ENCODE measurements at places on chromosomes 7 and 10. TPM values are rescaled to one million over a fixed set of nuclear protein-coding genes. Genes with fewer than 3 reads are reported as not detected.

DNA sequence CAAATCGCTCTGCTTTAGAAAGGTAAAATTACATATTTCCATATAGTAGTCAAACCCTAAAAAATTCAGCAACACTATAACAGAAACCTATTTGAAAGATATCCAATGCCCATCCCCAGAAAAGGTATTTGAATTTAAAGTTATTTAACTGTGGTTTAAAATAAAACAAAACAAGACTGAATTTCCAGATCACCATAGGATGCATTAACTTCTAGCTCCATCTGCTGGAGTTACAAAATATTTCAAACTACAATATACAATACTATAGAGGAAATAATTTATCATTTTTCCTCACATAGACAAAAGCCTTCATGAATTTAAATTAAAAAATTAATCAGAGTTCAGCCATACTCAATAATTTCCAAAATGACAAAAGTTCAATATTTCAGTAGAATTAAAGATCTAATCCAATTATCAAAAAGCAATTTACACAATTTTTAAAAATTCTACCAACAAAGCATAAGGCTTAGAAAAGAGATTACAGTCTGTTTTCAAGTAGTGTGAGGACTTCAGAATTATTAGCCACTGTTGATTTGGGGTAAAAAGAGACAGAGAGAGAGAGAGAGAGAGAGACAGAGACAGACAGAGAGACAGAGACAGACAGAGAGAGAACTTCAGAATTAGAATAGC, 75.9 kb downstream of the LMBR1 start:
- no peak for DNase-seq

Gene TAS2R38
- not detected for polyA plus RNA-seq

Gene LIPK
- polyA plus RNA-seq, result not detected

- DNase-seq, result no peak
Measured at GRCh38 chr7:95097291-95097690, 189.9 kb downstream of the PPP1R9A start.

DNA sequence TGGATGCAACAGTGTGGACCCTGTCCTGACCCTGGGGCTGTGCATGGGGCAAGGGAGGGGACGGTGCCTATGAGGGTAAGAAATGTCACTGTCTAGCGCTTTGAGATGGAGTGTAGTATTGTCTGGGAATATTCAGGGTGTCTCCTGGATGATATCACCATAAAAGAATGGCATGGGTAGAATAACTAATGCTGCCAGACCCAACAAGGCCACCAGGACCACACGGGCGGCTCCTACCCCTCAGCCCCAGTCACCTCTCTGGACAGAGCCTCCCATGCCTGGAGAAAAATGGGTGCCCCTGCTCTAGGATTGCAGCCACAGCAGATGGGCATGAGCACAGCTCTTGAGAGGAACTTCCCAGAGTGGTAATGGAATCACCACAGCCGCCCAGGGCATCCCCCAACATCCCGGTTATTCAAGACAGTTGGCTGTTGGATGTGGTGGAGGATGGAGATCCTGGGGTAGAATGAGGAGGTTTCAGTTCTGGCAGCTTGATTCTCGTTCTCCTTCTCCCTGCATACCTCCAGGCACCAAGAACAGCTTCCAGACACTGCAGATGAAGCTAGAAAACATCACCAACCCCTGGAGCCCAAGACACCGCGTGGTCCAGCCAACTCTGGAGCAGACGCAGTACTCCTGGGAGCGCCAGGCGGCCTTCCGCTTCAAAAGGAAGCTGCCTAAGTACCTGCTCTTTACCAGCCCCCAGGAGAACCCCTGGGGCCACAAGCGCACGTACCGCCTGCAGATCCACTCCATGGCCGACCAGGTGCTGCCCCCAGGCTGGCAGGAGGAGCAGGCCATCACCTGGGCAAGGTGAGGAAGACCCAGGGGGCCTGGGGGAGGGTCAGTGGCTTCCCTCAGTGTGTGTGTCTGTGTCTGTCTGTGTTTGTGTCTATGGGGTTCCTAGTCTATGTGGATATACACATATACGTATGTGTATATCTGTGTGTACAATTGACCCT, 6.2 kb downstream of the AOC1 start:
- no peak for DNase-seq

GRCh38 chr10:102431452-102432124, 786 bp downstream of the CUEDC2 start:
- no peak for DNase-seq

- DNase-seq, result no peak
Measured at GRCh38 chr7:776992-777727, 50.1 kb upstream of the PRKAR1B start.

Gene PDSS1
- 19.7 TPM for polyA plus RNA-seq

DNA sequence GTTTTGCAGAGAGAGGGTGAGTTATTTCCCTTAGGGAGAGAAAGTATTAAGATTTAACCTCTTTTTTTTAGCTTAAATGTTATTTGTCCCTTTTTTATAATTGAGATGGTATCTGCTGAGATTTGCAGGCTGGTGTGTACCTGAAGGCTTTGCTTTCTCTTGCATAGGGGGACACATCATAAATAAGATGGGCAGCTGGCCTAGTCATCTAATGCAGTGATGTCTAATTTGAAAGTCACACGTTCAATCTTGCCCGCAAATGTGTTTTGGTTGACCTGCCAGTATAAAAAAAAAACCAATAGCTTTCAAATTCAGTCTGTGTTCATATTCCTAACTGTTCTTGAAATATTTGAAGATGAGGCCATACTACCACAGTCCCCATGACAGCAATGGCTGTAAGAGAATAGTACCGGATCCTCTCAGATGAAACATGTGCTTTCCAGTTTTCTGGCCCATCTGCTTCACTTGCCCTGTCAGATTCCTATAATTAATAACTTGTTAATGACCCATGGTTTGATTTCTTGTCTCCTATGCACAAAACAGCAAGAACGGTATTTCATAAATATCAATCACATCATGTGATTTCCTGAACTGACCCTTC, 914.2 kb downstream of the IPMK start:
- no peak for DNase-seq

Gene SH2B2
- 0.48 TPM for polyA plus RNA-seq

DNA sequence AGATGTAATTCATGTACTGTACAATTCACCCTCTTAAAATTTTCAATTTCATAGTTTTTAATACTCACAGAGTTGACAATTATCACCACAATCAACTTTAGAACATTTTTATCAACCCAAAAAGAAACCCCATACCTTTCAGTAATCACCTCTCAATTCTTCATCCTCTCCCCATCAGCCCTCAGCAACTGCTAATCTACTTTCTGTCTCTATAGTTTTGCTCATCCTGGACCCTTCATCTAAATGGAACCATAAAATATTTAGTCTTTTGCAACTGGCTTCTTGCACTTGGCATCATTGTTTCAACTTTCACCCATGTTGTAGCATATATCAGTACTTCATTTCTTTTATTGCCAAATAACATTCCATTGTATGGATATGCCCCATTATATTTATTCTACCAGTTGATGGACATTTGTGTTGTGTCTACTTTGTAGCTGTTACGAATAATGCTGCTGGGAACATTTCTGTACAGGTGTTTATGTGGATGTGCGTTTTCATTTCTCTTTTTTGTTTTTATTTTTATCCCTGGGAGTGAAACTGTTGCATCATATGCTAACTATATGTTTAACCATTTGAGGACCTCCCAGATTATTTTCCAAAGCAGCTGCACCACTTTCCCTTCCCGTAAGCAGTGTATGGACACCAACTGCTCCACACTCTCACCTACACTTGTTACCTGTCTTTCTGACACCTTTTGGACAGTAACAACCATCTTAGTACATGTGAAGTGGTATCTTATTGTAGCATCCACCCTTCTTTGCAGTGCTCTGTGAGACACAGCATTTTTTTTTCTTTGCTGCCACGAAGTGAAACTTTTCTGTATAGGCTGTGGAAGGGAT, 65.4 kb upstream of the APBB1IP start:
- DNase-seq, result no peak

DNA sequence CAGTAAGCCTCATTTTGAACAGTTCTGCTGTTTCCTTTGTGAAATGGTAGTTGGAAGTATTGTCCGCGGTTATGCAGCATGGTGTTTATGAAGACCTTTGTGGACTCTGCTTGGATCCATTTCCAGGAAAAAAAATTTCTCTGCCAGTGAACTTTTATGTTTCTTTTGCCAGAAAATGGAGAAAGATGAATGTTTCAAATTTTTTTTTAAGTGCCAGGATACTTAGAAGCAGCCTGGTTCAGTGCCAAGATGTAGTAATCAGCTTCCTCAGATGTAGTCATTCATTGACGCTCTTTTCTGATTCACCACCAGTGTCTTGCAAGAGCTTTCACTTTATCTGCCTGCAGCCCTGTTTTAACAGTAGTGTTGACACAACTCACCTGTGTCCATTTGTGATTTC, 258.2 kb downstream of the SDK1 start:
- peak; percentile 70 for DNase-seq

Gene GPR26
- not detected for polyA plus RNA-seq

- no peak for DNase-seq
Measured at GRCh38 chr10:71314694-71315225, 4.3 kb upstream of the SLC29A3 start.

Gene EN2
- polyA plus RNA-seq, result not detected

DNA sequence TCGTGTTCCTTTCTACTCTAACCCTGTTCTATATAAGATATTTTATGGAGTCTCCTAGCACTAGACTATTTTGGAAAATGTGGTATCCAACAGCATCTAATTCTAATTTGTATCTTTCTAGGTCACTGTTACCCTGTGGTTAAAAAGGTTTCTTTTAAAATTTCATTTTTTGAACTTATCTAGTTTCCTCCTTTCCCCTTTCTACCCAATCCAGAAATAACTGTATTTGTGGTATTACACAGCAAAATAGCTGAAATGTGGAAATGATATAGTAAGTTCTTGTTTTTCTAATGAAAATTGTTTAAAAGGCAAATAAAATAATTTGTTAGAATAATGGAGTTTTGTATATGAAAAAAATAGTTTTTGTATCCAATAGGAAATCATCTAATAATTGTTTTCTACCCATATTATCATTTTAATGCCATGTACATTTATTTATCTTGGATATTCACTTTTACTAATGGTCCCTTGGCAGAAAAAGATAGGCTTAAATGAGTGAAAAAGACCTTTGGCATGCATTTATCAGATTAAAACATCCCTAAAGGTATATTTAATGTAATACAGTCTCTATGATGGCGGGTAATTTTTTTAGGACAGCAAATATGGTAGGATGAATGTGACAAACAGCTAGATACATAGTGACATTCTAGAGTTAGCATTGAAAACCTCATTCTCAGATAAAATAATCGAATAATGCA, 175.5 kb upstream of the PLXDC2 start:
- DNase-seq, result no peak

- DNase-seq, result peak; percentile 15
Measured at GRCh38 chr10:125629758-125630376, 53.1 kb downstream of the TEX36 start.

Gene SPAG6
- polyA plus RNA-seq, result not detected

Gene CLEC5A
- not detected for polyA plus RNA-seq

Gene ZEB1
- polyA plus RNA-seq, result 0.02 TPM

DNA sequence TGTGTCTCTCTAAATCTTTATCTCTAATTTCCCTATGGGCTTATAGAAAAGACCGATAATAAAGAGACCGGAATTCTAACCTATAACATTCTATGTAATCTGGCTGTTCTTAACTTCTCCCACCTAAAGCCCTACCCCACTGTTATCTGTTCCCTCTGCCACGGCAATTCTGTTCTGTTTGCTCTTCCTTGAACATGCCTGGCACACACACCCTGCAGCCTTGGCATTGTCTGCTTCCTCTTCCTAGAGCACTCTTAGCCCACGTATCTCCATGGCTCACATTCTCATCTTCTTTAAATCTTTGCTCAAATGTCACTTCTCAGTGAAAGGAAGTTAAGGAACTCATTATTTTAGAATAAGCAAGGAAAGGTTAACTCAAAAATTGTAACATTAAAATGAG, 309.2 kb downstream of the GPR158 start:
- DNase-seq, result no peak

- DNase-seq, result no peak
Measured at GRCh38 chr7:47472444-47473157, 109.3 kb downstream of the TNS3 start.

GRCh38 chr10:42609872-42610271, 28.5 kb downstream of the ZNF33B start:
- no peak for DNase-seq

DNA sequence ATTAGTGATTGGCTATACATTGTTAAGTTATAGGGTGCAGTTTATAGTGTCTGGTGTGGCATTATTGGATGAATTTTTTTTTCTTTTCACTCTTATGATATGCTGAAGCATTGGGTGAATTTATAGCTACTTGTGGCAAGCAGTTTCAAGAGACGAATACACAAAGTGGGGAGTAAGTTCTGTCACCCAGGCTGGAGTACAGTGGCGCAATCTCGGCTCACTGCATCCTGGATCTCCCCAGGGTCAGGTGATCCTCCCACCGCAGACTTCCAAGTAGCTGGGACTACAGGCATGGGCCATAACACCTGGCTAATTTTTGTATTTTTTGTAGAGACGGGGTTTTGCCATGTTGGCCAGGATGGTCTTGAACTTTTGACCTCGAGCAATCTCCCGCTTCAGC, 6.3 kb upstream of the SIRT1 start:
- no peak for DNase-seq
